ENCODE measurements at places on chromosomes 6 and 20.

DNA sequence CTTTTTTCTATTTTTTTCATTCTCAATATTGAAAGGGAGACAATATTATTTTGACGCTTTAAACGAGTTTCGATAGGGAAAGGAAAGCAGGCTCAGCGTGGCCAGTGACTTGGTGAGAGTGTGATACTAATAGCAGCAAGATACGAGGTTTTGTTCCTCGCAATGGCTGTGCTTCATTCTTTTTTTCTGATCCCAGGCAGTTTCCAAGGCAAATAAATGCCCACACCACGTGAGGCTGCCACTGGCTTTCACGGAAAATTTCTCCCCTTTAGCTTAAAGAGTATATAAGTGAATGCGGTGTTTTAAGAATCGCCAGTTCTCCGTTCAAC lies 196.4 kb upstream of the ZNF184 start:
- DNase-seq: no peak

GRCh38 chr20:60064554-60065196 lies 106.5 kb downstream of the CDH26 start:
- no peak for DNase-seq

- DNase-seq: no peak
Measured at GRCh38 chr6:42462474-42462972, 10.8 kb upstream of the TRERF1 start.

- no peak for DNase-seq
Measured at GRCh38 chr6:73004861-73005260, 220.4 kb downstream of the KHDC1L start.

DNA sequence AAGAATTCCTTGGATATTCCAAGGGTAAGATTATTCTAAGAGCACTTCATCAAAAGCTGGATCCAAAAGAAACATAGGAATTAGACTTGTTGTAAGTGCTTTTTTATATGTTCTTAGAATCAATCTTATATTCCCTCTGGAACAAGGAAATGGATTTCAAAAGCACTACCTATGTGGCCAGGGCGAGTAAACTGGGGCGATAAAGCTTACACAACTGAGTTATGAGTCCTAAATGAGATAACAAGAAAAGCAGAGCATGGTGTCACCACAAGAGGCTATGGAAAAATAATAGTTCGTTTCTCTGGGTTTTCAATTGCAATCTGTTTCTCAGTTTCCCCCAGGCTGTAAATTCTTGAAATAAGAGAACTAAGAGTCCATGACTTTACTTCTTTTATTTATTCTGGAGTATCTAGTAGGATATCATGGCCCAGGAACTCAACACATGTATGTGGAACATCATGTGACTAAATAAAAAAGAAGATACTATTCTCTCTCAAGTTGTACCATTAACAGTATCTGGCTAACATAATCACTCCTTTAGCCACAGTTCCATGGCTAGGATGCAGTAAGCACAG lies 51.5 kb downstream of the NUDT3 start:
- DNase-seq: no peak

- DNase-seq: no peak
Measured at GRCh38 chr6:3426927-3427686, 29.7 kb downstream of the SLC22A23 start.

DNA sequence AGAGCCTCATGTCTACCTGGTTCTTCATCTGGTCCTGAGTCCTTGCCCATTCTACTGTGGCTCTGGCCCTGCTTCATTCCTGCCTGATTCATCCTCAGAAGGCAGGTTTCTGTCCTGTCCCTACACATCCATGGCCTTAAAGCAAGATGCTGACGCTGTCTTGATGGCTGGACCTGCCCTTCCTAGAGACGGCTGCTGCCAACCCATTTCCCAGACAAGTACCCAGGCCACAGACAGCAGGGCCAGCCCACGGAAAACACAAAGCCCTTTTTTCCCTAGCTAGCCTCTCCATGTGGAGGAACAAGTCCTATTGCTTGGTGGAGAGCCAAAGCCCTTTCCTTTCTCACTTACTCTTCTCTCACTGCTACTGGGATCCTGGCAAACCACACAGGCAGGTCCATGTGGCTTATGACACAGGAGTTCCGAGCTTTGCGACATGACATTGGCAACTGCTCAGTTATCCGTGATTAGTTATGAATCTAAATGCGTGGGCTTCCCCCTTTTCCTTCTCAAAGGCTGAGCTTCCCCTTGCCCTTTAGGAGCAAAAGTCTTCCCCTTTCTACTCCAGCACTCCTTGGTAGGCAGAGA lies 72.9 kb downstream of the SLC22A3 start:
- DNase-seq: no peak

- no peak for DNase-seq
Measured at GRCh38 chr6:34049395-34050342, 96.2 kb downstream of the GRM4 start.

DNA sequence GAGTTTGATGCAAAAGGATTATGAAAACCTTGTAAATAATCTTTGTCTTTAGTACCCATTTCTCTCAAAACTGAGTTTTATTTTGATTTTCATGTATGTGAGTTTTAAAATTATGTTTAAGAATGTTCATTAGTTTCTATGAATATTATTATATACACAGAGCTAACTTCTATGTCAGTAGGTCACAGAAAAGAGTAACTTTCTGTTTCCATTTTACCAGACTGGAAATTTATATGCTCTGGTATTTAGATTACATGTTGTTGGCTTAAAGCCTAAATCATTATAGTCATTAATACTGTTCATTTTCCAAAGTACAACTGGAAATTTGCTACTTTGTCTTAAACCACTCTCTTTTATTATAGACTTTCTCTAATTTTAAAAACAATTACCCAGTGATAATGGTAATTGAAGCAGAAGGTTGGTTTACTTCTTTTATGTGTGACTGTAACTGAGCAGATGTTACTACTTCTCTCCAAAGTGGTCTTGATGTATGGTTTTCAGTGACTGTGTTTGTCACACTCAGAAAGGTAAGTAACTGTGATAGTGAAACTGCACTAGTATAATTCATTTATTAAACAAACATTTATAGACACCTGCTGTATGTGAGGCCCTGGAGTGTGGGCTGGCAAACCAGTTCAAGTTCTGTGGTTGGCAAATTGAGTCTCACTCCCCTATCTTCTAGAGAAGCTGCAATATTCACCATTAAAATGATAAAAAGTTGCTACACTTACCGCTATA lies 13.2 kb downstream of the CRYBG1 start:
- DNase-seq: no peak

DNA sequence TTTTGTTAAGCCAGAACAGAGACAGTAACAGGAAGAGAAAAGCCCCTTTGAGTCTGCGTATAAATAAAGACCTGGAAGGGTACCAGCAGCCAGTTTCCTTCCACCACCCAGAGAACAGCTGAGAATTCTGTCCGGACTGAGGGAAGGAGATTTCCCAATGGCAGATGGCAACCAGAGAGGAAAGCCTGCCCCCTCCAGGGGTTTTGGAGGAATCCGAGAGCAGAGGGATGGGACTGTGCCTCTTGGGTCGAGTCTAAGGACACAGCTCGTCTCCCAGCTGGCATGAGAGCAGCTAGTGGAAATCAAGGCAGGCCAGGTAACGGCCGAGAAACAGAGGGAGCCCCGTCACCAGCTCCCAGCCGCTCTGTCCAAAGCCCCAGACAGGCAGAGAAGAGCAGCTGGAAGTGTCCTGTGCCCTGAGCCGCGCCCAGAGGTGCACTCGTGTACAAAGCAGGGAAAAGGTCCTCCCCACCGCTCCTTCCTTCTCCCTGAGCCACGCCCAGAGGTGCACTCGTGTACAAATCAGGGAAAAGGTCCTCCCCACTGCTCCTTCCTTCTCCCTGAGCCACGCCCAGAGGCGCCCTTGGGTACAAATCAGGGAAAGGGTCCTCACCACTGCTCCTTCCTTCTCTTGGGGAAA lies 134.0 kb upstream of the SNX9 start:
- no peak for DNase-seq

DNA sequence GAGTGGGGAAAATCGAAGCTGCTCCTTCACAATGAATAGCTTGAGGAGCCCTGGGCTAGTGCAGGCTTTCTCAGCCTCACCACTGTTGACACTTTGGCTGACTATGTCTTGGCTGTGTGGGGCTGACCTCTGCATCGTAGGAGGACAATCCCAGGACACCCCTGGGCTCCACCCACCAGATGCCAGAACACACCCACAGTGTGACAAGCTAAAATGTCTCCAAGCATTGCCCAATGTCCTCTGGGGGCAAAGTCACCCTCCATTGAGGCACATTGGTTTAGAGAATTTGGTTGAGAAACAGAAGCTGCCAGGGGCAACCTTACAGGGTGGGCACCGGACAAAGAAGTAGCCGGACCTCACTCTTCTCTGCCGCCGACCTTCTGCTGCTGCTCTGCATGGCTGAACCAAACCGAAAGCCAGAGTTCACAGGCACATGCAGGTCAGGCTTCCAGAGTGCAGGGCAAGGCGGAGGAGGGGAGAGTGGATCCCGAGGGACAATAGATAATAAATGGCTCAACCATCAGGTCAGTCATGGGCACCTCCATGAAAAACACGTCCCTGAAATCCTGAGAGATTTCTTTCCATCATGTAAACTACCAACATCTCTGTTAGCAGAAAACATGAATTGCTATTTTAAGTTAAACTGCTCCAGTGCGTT lies 189.0 kb downstream of the LRFN2 start:
- DNase-seq: no peak

- no peak for DNase-seq
Measured at GRCh38 chr6:41430875-41431274, 95.5 kb downstream of the NCR2 start.

DNA sequence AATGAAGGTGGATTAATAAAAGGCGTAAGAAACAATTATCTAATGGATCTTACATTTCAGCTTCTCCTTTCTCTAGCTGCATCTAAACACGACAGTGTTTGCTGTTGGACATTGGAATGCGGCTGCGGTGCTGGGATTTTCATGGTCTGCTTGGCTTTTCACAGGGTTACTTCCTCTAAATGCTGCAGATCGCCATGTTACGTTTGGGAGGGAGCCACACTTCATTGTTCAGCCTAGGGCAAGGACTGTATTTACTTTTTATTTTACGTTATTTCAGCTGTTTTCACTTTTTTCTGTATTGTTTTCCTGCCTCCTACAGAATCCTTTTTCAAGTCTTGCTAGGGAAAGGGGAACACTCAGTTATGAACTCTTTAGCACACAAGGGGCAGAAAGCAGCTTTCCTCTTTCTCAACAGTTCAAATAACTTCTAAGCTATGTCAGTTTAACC lies 97.9 kb upstream of the MTHFD1L start:
- no peak for DNase-seq

- DNase-seq: no peak
Measured at GRCh38 chr20:44615876-44616603, 33.7 kb downstream of the PKIG start.

- no peak for DNase-seq
Measured at GRCh38 chr6:150463852-150464251, 95.0 kb downstream of the IYD start.

DNA sequence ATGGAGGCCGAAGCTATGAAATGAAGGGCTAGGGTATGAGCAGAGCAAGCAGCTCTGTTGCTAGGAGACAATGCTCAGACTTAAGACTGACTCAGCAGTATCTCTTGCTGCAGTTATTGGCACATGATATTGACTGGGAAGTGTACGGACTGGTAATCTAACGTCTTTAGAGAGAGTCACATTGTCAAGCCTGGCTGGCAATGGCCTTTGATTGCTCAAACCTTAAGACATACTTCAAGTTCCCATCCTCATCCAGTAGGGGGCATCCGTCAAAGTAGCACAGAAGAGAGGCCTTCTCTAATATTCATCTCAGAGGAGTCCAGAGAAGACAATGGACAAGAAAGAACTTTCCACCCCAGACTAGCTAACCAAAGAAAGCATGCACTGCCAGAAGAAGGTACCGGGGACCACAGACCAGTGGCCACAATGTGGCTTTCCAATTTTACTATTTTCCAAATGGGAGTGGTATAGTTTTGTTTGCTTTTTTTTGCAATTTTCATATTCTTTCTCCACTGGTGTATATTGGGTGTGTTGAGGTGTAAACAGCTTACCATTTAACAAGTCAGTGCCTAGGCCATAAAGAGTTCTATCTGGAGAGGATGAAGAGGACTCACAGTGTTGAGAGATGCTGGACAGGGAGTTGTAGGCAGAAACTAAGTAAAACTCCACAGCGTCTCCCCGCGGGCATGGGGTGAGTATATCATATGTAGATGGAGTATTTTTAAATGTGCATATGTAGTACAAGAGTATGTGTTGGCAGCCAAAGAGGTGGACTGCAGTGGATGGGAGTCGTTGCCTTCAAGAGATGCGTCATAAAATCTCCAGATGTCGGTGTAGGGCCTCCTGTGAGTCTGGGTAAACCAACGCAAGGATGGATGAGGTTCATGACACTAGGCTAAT lies 36.7 kb downstream of the LRFN2 start:
- DNase-seq: peak; percentile 8

GRCh38 chr20:6812530-6812929 lies 45.0 kb downstream of the BMP2 start:
- no peak for DNase-seq

- DNase-seq: peak; percentile 3
Measured at GRCh38 chr6:34243901-34244884, 4.6 kb downstream of the SMIM29 start.

DNA sequence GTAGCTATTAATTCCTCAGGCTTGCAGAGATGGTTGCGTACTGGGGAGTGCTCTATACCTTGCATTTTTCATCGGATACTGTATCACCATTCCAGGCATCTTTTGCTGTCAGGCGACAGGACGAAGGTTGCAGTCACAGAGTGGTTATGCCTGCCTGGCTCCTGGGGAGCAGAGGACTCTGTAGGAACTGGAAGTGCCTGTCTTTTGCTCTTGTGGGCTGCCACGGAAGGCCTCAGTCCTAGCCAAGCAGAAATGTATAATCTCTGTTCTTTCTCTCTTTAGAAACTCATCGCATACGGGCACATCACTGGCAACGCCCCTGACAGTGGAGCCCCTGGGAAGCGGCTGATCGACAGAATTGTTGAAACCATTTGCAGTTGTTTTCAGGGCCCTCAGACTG lies 29.5 kb downstream of the ARFGEF2 start:
- DNase-seq: no peak

DNA sequence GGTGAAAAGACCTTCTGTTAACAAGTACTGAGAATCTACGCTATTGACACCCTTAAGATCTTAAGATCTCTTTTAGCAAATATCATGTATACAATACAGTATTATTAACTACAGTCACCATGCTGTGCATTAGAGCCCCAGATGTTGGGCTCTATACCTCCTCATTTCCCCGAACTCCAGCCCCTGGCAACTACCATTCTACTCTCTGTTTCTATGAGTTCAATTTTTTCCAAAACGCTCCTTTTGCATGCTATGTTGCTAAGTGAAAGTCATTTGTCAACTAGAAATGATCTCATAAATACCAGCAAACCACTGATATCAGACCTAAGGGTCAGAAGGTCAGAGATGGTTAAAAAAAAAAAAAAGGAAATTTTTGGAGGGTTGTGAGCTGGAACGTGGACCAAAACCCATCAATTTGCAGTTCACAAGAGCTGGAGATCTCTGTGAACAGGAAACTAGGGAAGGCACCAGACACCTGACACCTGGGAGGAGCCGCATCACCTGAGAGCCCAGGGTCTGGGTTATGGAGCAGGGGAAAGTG lies 122.0 kb upstream of the KCNK16 start:
- DNase-seq: no peak

- DNase-seq: no peak
Measured at GRCh38 chr20:10481676-10482075, 46.6 kb downstream of the SLX4IP start.

GRCh38 chr20:10531848-10532247 lies 96.7 kb downstream of the SLX4IP start:
- no peak for DNase-seq
